ENCODE measurements at places on chromosomes 5 and 9. TPM values are rescaled to one million over a fixed set of nuclear protein-coding genes. Genes with fewer than 3 reads are reported as not detected.

DNA sequence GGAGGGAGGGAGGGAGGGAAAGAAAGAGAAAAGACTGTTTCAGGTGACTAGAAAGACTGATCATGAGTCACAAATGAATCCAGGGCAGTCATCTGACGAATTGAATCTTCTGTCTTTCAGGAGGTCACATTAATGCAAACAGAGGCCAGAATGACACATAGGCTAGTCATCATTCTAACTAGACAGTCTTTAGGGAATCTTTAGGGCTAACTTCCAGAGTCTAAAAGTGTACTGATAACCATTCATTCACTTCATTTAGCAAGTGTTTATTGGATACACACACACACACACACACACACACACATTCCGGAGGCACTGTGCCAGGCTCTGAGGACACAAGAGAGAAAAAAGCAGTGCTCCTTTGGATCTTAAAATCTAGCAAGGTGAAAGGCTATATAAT is 156.7 kb downstream of the EBF1 start:
- no peak for DNase-seq

- DNase-seq = peak; percentile 82
Measured at GRCh38 chr5:43039471-43040286, 440 bp downstream of the ANXA2R start.

SPAAR gene
- total RNA-seq = not detected

GRCh38 chr9:105157171-105157583 is 87.3 kb upstream of the SLC44A1 start:
- DNase-seq = peak; percentile 46

- no peak for DNase-seq
Measured at GRCh38 chr5:120683580-120683979, 219.5 kb downstream of the PRR16 start.

GRCh38 chr5:9408964-9409363 is 136.9 kb downstream of the SEMA5A start:
- no peak for DNase-seq

DNA sequence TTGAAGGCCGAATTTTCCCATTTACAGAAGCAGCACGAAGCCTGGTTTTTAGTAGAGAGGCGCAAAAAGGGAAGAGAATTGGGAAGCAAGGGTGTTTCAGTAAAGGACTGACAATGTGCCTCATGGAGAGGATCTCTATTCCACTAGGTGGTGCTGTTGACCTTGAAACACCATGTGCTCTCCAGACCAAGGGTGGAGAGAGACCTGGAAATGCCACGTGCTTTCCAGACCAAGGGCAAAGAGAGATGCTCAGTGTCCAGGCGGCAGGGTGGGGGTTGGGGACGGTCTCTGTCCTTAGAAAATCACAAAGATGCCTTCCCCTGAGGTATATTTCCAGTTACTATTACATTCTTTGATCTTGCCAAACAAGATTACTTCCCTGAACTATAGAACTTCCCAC is 425.3 kb downstream of the CSNK1G3 start:
- DNase-seq = no peak

DNA sequence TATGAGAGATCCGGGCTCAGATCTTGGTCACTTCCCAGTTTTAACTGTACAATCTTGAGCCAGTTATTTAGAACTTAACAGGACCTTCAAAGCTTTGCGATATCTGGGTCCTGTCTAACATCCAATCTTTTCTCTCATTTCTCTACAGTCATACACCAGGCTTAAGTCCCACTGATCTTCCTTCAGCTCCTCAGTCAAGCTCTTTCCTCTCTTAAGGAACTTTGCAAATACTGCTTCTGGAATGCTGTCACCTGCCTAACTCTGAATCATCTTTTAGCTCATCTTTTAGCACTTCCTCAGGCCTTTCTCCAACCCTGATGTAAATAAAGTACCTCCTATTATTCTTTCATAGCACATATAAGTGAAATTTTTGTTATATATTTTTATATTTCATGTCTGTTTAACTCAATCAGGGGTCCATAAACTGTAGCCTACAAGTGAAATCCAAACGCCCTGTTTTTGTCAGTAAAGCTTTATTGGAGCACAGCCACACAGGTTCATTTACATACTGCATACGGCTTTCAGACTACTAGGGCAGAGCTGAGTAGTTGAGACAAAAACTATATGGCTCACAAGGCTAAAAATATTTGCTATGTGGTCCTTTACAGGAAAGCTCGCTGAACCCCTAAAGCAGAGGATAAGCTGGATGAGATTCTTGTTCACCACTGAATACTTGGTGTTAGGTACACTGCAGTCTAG is 63.5 kb downstream of the MEF2C start:
- no peak for DNase-seq

PPP6C gene
- total RNA-seq = 35.1 TPM

CNTFR gene
- not detected for total RNA-seq

GRCh38 chr9:111529787-111530186 is 4.8 kb downstream of the ZNF483 start:
- DNase-seq = no peak
